ENCODE measurements at places on chromosomes 12 and 14.

- DNase-seq = peak; percentile 48
These were observed 96.1 kb downstream of the PLXNC1 start for GRCh38 chr12:94244165-94245133.

DNA sequence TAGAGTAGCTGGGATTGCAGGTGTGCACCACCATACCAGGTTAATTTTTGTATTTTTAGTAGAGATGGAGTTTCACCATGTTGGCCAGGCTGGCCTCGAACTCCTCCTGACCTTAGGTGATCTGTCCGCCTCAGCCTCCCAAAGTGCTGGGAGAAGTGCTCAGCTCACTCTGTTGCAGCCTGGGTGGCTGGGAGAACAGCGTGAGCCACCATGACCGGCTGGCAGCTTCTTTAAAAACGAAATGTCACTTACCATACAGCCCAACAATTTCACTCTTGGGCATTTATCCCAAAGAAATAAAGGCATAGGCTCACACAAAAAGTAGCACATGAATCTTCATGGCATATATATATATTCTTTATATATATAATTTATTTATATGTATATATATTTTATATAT, 4.7 kb upstream of the CFAP73 start:
- no peak for DNase-seq

DNA sequence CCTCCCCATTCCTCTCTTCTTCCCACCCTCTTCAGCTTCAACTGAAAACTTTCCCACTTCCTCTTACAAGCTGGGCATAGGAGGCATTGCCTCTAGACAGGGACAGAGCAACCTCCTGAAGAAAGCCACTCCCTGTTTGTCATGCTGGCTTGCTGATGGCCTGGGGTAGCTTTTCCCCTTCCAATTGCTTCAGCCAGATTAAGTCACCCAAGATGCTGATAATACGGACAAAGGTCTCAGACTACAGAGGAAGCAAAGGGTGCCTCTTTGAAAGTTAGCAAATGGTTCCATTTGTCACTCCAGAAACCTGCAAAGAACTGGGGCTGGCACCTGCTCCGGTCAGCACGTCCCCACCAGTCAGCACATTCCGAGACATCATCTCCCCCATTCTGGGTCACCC, 6.0 kb downstream of the KRT2 start:
- DNase-seq = no peak

GRCh38 chr12:120231316-120232011, 30.6 kb upstream of the RPLP0 start:
- DNase-seq = peak; percentile 82

DNA sequence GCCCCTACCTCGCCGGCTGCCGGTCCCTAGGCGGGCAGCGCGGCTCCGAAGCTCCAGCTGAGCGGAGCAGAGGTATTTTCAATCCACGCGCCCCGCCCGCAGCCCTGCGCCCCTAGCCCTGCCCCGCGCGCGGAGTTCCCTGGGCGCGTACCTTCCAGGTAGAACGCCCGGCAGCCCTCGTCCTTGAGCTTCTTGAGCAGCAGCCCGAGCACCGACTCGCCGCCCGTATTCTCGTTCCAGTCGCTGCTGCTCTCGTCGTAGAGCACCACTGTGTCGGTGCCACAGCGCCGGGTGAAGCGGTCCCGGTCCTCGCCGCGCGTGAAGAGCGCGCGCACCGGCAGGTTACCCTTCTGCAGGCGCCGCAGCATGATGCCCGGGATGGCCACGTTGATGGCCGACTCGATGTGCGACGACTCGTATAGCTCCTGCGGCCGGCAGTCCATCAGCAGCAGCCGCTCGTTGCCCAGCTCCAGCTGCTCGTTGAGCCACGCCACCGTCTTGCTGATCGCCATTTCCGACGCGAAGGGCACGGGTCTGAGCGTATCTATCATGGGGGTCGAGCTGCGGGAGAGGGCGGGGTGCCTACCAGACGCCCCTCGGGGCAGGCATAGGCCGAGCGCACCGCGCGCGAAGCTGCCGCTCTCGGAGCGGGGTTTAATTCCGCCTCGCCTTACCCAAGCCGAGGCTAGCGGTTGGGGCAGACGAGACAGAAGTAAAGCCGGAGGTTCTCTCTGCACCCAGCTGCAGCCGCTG, 636 bp downstream of the DUSP6 start:
- peak; percentile 45 for DNase-seq

GRCh38 chr14:54737132-54737711, 165.4 kb downstream of the GCH1 start:
- no peak for DNase-seq

GRCh38 chr12:8123124-8123912, at the start of gene CLEC4A:
Gene CLEC4A (plus strand): TSS chr12:8123617. CDS start chr12:8123879, 262 bp downstream.
- no peak for DNase-seq

GRCh38 chr12:58833853-58834252, 86.5 kb downstream of the LRIG3 start:
- DNase-seq = no peak

- DNase-seq = no peak
These were observed 44.7 kb downstream of the PALS1 start for GRCh38 chr14:67285876-67286452.
